ENCODE measurements at places on chromosomes 16 and 17.

GRCh38 chr16:733382-734207 lies 6.7 kb downstream of the HAGHL start:
- DNase-seq = no peak

GRCh38 chr17:9833922-9834321 lies 8.2 kb downstream of the GLP2R start:
- no peak for DNase-seq

- DNase-seq = no peak
Measured at GRCh38 chr17:57943645-57944044, 11.6 kb downstream of the CUEDC1 start.

DNA sequence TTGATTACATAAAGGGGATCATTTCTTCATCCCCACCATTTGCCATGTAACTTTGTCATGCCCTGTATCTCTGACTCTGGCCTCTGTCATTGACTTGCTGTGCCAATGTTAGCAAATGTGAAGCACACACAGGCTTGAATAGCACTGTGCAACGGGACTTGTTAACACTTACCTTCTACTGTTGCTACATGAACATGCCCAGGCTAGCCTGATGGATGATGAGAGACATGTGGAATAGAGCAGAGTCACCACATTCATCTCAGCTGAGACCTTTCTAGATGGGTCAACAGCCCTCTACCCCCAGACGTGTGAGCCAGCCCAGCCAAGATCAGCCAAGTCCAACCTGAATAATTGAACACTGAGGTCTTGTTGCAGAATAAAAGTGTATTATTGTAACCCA lies 162.1 kb upstream of the SALL1 start:
- no peak for DNase-seq

GRCh38 chr16:54265575-54266107 lies 20.9 kb downstream of the IRX3 start:
- no peak for DNase-seq

GRCh38 chr17:43808076-43808475 lies 24.9 kb downstream of the MPP3 start:
- no peak for DNase-seq

DNA sequence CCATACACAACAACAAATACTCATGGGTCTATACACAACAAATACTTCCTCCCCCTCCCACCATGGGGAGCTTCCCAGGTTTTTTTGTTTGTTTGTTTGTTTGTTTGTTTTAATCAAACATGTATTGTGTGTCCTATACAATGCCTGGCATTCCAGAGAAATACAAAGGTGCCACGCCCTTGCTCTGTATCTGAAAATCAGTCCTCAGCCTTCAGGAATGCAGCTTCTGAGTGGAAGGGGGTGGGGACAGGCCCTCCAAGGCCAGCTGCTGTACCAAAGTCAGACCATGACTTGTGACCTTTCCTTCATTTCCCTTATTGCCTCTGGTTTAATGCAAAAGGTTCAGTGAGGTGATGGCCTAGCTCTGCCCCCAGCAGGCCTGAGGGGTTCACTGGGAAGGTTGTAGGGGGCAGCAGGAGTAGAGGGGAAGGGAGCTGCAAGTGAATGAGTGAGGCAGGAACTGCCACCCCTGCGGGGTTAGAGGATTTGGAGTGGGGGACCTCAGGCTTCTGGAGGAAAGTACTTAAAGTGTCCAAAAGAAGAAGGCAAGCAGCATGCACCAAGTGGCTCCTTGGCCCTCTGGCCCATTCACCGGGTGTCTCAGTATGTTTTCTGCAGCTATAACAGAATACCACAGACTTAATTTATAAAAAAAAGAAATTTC lies 105.2 kb downstream of the CLEC16A start:
- DNase-seq = peak; percentile 58

DNA sequence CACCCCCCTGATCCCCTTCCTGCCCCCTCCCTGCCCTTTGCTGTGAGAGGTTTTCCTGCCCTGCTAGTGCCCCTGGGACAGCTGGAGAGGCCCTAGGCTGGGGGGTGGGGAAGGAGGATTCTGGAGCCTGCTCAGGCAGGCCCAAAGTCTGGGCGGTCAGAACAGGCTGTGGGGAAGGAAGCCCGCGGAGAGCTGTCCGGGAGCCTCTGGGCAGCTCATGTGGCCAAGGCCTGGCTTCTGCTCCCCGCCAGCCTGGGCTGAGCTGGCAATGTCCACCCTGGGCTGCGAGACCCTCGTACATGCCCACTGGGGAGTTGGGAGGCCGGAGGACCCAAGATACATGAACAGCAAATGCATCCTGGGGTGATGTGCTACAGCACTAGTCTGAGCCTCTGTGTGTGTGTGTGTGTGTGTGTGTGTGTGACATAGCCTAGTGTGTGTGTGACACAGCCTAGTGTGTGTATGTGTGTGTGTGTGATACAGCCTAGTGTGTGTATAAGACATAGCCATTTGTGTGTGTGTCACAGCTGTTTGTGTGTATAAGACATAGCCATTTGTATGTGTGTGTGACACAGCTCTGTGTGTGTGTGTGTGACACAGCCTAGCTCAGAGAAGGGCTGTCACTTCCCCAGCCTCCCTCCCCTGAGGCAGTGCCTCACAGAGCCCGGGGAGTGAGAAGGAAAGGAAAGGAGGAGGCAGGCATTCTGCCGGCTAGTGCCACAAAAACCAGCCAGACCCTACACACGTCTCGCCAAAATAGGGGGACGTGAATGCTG lies 201.4 kb upstream of the CIBAR2 start:
- no peak for DNase-seq

- peak; percentile 87 for DNase-seq
Measured at GRCh38 chr17:27576477-27577083, 54.4 kb upstream of the LGALS9 start.

- DNase-seq = no peak
Measured at GRCh38 chr16:58685084-58685449, 497 bp upstream of the SLC38A7 start.

GRCh38 chr16:50121721-50122445 lies 31.2 kb upstream of the TENT4B start:
- no peak for DNase-seq

- peak; percentile 58 for DNase-seq
Measured at GRCh38 chr17:82767041-82767754, 15.3 kb downstream of the TBCD start.

- DNase-seq = no peak
Measured at GRCh38 chr16:51649631-51650030, 498.6 kb upstream of the SALL1 start.

DNA sequence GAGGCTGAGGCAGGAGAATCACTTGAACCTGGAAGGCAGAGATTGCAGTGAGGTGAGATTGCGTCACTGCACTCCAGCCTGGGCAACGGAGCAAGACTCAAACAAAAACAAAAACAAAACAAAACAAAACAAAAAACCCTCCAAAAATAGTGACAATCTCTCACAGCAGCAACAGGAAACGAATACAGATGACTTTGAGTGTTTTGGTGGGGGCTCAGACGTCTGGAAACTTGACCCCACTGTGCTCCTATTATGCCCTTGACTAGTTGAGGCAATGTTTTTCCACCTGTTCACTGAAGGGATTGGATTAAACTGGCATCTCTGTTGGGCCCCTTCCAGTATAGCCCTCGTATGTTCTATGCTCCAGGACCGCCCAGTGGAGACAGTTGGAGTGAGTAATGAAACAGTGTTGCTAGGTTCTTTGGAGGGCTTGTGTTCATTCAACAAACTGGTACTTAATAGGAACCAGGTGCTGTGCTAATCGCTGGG lies 167.0 kb downstream of the UTP18 start:
- no peak for DNase-seq

GRCh38 chr17:76697702-76698465 lies 12.9 kb downstream of the MXRA7 start:
- DNase-seq = no peak

DNA sequence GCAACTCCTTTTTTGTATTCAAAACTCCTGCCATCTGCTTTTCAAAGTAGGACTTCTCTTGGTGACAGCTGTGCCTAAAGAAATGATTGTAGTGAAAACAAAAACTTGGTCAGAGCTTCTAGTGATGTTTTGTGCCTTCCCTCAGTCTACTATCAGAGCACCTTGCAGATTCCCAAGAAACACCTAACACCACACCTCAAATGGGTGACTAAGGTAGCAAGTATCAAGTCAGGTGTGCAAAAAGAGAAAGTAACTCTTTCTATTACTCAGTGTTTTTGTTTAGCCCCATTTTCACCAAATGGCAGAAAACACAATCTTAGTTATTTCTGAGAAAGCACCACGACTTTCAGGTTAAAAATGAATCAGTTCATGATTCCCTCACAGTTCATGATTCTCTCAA lies 2.0 kb upstream of the PMFBP1 start:
- no peak for DNase-seq

- DNase-seq = peak; percentile 34
Measured at GRCh38 chr17:48704361-48705248, 17.7 kb downstream of the PRAC1 start.

DNA sequence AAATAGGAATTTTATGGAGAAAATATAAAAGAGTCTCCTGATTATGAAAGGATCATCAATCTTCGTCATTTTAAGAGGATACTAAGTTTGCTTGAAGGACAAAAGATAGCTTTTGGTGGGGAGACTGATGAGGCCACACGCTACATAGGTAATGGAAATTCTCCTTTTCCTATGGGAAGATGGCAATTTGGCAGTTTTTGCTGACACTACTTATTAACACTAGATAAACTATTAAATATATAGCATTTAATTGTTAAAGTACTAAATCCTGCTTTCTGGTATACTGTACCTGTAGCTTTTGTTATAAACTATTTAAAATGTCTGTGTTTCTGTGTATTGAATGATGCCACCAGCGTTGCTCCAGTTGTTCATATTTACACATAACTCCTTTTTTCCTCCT lies 12.6 kb downstream of the ALDH3A2 start:
- DNase-seq = no peak

DNA sequence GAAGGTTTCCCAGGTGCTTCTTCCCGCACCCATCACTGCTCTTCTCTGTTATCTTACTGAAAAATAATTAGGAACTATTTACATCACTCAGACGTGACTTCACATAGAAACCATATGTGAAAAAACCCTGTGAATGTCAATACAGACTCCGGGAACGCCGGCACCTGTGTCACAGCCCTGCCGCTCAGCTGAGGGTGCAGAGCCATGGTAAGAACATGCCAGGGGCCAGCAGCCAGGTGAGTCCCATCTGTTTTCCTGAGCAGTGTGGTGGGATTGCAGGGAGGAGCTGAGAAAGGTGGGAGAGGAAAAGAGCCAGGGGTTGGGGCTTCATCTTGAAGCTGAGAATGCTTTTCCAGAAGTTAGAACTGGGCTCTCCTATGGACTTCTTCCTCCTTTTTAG lies 13.7 kb downstream of the FOXF1 start:
- DNase-seq = no peak

DNA sequence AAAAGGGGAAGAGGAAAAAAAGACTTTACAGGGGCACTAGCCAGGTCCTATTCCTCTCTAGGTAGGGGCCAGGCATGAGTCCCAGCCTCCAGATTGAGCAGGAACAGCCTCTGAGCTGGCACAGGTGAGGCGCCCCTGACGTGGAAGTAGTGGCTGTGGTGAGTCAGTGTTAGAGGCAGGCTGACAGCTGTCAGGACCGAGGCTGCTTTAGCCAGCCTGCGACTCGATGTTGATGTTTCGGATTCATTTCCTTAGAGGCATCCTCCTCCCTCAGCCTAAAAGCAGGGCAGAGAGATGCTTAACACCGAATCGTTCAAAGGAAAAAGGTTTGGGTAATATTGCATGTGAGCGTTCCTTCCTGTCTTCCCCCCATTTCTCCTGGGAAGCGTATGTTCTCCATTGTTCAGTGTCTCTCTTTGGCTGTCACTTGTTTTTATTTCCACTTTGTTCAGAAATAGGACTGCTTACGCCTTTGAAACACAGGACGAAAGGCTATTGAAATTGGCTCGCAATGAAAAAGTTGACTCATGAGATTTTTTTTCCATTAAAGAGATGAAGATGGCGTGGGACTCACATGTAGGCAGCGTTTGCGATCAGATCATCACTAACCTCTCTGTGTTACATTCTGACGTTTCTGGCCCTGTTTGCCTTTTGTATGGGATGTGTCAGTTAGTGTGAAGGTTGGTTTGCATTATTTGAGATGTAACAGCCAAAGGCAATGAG lies 1.3 kb downstream of the KIAA0513 start:
- DNase-seq = no peak

- no peak for DNase-seq
Measured at GRCh38 chr17:55632236-55632635, 90.4 kb downstream of the TMEM100 start.

GRCh38 chr17:7922845-7923628 lies 6.6 kb downstream of the KCNAB3 start:
- peak; percentile 76 for DNase-seq

- DNase-seq = no peak
Measured at GRCh38 chr16:13911871-13912270, 8.1 kb upstream of the ERCC4 start.

GRCh38 chr17:38443356-38444031 lies 15.2 kb downstream of the ARHGAP23 start:
- DNase-seq = no peak

DNA sequence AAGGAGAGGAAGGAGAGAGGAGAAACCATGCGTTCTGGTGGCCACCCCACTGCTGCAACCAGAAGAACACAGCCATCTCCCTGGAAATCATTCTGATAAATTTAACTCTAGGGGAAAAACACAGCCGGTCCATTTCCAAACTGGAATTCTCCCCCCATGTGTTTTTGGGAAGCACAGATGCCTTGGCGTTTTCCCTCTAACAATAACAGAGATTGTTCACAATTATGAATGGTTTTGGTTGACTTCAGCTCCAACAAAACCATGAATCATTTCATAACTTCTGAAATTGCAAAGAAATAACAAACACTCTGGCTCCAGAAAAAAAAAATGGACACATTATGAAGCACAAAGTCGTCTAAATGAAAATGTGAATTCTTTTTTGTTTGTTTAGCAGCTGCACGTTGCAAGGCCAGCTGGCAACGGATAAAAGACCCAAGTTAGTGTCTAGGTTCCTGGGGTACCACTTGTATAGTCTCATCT lies 46.2 kb downstream of the GNAO1 start:
- DNase-seq = no peak

GRCh38 chr16:83137326-83137781 lies 510.6 kb downstream of the CDH13 start:
- DNase-seq = peak; percentile 44

GRCh38 chr16:10086620-10087019 lies 95.6 kb downstream of the GRIN2A start:
- no peak for DNase-seq

- no peak for DNase-seq
Measured at GRCh38 chr16:23629516-23629915, 11.6 kb downstream of the PALB2 start.

DNA sequence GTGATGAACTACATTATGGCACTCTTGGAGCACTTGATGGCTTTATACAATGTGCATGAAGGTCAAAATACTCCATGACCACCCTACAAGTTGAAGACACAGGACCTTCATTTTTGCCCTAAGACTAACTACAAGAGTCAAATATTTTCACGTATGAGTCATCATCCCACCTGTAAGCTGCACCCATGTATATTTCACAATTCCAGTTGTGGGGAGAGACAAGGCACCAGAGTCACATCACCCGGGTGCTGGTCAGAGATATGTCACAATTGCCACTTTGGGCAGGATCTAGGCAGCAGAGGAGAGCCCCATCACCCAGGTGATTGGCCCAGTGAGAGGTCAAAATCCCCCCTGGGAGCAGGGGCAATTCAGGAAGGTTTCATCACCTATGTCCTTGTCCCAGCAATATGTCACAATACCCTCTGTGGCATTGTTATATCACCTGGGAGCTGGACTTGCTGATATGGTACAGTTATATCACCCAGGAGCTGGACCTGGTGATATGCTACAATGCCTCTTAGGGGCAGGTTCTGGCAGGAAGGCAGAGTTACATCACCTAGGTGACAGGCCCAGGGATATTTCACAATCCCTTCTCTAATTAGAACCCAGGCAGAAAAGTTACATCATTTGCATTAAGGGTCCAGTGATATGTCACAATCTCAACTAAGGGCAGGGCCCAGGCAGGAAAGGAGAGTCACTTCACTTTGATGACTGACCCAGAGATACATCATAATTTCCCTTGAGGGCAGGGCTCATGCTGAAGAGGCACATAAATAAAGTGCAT lies 1839.2 kb downstream of the TP53TG3F start:
- no peak for DNase-seq
